ENCODE measurements at places on chromosomes 1 and 21.

- no peak for DNase-seq
Measured at GRCh38 chr1:55472784-55473183, 257.6 kb upstream of the USP24 start.

DNA sequence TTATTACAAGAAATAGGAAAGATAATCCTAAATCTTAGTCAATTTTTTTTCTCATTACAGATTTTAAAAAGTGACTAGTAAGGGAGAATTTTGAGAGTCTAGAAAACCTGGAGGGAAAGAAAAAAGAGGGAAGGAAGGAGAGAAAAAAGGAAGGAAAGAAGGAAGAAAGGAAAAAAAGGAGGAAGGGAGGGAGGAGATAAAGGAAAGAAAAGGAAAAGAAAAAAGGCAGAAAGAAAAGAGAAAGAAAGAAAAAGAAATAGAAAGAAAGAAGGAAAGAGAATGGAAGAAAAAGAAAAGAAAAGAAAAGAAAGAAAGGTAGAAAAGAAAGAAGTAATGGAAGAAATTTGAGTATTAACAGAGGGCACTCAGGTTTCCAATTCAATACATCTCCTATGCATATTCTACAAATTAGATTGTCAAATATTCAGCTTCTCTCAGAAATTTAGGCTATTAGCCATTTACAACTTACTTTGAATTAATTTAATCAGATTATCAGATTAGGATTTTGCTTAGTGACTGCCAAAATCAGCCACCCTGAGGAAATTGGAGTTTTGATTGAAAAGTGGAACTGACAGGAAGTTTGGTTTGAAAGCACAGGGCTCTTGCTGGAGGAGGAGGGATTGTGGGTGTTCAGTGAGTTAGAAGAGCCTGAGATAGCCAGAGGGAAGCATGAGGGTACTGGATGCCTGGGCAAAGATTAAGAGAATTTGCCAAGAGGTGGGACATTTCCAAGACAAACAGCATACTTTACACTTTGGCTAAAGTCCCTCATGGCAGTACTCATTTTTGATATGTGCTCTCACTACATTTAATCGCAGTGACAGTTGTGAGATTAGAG is 677.8 kb downstream of the USP25 start:
- DNase-seq = no peak

DNA sequence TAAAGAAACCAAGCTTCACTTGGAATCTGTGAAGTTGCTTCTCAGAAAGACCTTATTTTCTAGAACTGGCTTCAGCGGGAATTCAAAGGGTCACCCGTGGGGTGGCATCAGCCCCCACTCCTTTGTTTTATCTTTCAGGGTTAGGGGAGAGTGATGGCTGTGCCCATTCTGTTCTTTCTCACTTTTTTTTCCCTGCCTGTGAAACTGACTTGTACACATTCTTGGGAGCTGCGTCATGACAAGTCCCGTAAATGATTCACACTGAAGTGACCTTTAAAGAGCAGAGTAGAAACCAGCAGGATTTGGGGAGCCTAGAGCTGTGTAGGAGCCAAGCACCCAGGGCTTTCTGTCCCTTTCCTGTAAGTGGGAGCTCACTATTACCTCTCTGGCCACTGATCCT is 43.8 kb downstream of the SLC44A3 start:
- DNase-seq = peak; percentile 78

DNA sequence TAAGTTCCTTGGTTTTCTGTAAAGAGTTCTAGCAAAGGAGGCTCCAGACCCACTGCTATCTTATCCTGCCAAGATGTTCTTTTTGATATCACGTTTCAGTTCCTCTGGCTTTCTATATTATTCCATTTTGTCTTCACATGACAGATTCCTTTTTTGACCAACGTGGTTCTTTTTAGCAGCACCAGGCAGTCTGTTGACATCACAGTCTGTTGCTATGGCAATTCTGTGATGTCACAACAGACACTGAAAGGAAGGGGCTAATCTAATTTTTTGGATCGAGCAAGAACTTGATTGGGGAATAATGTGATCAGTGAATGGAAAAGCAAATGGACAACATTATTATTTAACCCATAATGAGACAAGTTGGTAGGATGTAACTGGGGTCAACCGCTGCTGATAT is 64.5 kb upstream of the GOLT1A start:
- DNase-seq = no peak

DNA sequence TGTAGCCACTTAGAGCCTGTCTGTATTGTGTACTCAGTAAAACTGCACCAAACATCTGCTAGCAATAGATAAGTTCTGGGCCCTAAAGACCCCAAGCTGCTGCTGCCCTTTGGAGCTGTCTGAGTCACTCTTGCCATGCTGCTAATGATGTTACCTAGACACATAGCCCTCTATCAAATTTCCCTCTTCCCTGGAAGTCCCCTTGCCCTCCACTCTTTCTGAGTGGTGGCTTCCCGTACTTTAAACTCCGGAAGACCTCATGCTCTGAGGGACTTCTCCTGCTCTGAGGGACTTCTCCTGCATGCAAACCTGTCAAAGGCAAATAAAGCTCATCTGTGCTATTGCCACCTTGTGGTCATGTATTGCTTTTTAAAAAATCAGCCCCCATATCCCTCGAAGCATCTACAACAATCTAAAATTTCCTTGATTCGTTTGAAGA is 34.0 kb downstream of the FH start:
- DNase-seq = no peak

GRCh38 chr1:248860007-248860406 is 1.1 kb upstream of the ZNF692 start:
- no peak for DNase-seq

DNA sequence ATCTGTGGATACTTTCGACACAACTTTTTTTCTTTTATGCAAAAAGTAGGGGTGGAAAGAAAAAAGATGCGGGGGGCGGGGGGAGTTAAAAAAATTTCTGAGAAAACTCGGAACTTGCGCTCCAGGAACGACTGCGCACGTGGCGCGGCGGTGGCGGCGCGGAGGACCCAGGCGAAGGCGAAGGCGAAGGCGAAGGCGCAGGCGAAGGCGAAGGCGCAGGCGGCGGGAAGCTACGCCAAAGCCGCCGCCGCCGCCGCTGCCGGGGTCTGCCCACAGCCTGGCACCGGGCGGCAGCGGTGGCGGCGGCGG is 208 bp upstream of the BARHL2 start:
- DNase-seq = no peak

GRCh38 chr1:43052786-43053439 is 94.2 kb upstream of the SLC2A1 start:
- DNase-seq = no peak

DNA sequence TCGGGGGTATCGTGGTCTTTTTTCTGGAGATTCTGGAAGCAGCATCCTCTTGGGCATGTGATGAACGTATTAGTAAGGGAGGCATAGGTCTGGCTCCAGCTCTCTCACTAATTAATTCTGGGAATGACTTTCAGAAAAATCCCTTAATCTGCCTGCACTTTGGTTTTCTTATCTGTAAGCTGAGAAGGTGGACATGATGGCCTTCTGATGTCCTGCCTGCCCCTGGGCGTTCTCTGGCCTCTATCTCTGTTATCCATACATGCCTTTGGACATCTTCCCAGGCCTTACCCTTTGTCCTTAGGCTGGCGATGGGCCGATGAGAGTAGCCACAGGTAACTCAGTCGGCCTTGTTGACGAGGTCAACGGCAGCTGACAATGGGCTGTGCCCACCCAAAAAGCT is 8.8 kb downstream of the NTRK1 start:
- DNase-seq = no peak

DNA sequence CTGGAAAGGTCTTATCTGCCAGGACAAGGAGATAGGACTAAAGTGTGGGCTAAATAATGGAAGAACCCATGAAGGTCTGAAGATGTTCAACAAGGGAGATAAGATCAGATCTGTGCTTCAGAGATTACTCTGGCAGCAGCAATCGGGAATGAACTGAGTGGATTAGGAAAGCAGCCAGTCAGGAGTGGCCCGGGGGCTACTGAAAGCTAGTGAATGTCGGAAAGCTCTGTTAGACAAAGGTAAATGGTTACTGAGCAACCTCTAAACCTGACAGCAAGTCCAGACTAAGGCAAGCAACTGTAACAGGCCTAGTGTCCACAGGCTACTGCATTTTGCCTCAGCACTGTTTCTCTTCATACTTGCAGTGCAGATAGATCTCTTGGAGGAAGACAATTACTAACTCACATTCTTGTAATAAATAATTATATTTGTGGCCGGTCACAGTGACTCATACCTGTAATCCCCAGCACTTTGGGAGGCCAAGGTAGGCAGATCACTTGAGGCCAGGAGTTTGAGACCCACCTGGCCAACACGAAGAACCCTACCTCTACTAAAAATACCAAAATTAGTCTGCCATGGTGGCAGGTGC is 12.5 kb downstream of the IQGAP3 start:
- DNase-seq = no peak

DNA sequence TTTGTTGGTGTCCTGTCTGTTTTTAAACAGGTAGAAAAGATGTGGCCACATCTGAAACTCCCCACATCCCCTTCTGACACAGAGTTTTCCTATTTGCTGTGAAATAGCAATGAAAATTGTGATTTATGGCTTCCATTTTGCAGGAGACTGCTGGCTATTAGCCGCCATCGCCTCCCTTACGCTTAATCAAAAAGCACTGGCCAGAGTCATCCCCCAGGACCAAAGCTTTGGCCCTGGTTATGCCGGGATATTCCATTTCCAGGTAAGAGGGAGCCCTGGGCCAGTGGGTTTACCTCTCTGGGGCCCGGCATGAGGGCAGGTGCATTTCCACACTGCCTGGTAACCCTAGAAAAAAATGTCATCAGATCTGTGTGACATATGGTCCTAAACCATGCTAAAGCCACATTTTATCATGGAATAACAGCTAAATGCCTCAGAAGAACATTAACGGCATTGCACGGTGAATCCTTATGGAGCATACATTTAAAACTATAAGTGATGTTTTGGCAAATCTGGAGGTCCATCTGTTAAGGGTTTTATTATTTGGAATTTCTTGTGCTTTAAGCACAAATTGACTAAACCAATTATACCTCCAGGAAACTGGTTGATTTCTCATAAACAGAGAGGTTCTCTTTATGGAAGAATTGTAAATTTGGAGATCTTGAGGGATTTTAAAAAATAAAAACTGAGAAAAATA is 12.3 kb downstream of the CAPN9 start:
- DNase-seq = no peak

DNA sequence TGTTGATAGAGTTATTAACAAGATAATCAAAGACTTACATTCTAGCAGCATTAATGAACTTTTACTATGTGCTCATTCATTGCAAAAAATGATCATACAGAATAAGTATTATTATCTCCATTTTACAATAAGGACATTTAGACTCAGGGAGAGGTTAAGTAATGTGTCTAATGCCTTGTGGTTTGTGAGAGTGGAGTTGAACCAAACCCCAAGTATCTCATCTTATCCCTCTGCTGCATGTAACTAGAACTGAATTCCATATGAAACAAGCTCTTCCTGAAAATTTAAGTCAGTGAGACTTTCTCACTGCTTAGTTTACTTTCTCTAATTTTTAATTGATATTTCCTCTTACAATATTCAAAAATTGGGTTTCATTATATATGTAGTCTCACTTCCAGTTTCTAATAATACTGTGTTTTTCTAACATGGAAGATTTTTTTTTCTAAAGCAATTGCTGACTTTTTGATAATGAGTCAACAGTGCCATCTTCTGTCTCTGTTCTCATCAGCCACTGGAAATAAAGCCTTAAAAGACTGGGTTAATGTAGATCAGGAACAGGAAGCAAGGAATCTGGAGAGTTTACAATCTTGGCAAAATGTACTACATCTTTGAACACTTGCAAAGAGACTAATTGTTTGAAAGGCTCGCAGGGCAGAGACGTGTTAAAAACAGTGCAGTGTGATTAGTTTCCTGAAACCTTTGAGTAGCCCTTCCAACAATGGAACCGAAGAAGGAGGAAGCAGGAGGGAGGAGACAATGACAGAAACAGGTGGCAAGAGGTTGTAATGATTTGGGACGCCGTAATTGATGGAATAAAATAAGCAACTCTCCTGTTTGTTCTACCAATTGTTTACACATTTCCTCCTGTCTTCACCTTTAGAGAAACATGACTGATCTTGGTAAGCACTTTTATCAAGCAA is 567.6 kb downstream of the MRPL39 start:
- peak; percentile 37 for DNase-seq

GRCh38 chr1:55262822-55263221 is 47.7 kb upstream of the USP24 start:
- DNase-seq = no peak

- DNase-seq = no peak
Measured at GRCh38 chr1:203217139-203217655, 12.3 kb downstream of the CHIT1 start.

- no peak for DNase-seq
Measured at GRCh38 chr1:153794624-153795329, 19.6 kb downstream of the SLC27A3 start.

GRCh38 chr1:86515597-86515996 is 31.3 kb upstream of the CLCA4 start:
- no peak for DNase-seq

DNA sequence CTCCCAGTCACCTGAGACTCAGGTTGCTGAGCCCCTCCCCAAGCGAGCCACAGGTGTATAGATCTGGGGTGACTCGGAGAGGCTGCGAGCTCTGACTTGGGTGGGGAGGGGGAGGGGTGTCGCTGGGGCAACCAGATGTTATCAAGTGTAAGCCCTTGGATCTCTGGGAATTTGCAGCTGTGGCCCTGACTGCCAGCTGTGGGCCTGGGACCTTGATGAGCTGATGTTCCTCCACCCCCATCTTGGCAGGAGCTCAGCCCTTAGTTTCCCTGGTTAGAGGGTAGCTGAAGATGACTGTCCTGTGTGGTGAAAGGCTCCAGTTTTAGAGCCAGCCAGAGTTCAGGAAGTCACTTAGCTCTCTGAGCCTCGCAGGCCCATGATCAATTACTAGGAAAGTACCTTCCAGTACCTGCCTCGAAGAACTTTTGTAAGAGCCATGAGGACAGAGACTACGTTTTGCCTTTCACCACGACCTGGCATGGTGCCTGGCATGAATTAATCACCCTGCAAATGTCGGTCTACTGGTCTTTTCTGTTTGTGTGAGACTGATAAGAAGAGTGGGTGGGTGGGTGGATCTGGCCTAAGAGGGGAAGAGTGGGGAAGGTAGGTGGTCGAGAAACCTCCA is 55.8 kb downstream of the YARS1 start:
- no peak for DNase-seq

DNA sequence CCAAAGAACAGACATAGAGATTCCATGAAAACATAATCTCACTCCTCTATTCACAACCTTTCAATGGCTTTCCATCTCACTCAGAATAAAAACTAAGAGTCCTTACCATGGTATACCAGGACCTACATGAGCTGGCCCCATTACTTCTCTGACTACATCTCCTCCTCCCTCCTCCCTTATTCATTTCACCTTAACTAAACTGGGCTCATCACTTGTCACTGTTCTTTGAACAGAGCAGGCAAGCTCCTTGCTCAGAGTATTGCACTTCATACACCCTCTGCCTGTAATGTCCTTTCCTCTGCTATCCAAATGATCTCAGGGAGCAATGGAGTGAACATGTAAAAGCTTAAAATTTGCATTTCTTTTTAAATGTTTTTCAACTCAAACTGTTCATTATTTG is 142.0 kb downstream of the MRPL39 start:
- no peak for DNase-seq

Data from fibroblast of skin of left quadriceps (primary cell).